Left lobe of liver (tissue), 2 donors: ENCODE measurements at places on chromosomes 5 and 9. TPM values are rescaled to one million over a fixed set of nuclear protein-coding genes. Genes with fewer than 3 reads are reported as not detected.

GRCh38 chr9:120935383-120935857, 8.8 kb upstream of the TRAF1 start:
- peak; percentile 99 for DNase-seq

- DNase-seq = no peak
Measured at GRCh38 chr5:15092801-15093200, 221.2 kb upstream of the ANKH start.

DNA sequence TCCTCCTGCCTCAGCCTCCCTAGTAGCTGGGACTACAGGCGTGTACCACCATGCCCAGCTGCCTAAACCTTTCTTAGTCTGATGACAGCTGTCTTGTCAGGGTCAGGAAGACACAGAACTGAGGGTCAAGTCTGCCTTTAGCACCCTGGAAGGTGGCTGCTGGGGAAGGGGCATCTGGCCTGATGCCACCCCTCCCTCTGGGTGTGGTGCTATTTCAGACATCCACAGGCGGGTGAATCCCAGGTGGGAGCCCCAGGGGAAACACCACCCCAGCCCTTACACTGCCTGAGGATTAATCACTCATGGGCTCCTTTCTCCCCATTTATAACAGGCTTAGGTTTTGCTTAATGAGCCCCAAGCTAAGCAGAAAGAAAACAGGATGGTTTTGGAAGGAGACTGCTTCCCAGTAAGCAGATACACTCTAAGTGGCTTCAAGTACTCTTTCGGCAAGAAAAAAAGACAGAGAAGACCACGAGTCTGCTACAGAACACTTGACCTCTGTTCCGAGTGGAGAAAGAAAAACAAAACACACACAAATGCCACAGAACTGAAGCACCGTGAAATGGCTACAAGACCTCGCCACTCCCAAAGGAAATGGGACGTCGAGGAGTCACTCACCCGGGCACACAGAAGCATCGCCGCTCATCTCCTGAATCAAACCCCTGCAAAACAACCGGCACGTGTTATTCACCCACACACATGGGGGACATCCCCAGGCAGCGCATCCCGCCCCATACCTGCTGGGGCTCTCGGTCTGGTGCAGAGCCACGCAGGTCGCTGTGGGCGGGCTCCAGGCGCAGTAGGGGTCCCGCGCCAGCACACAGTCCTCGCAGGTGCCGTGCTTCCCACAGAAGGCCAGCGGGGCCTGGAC, 62.4 kb downstream of the SECISBP2 start:
- no peak for DNase-seq

GRCh38 chr9:111659691-111660090, 1.7 kb upstream of the GNG10 start:
- DNase-seq = no peak

GRCh38 chr5:40988746-40989510, 79.6 kb downstream of the C7 start:
- no peak for DNase-seq

- DNase-seq = no peak
Measured at GRCh38 chr9:107972346-107972745, 482.8 kb upstream of the KLF4 start.

GRCh38 chr9:126342621-126343031, 16.0 kb downstream of the MVB12B start:
- peak; percentile 33 for DNase-seq

DNA sequence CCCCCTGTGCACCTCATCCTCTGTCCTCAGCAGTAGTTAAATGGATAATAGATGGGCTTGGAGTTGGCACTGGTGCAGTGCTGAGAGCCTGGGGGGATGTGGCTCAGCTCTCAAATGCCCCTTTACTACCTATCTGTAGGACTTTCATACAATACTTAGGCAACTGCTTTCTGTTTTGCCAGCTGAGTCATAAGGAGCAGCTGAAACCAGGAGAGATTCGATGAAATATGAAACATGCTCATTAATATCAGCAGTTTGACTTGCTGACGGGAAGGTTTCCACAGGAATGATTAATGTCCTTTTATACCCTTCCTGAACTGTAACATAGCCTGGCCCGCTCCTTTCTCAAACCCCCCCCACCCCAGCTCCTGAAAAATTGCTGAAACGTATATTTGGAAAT, 142.6 kb downstream of the SAXO1 start:
- no peak for DNase-seq

- peak; percentile 21 for DNase-seq
Measured at GRCh38 chr5:2187687-2188086, 305.0 kb upstream of the IRX4 start.

DNA sequence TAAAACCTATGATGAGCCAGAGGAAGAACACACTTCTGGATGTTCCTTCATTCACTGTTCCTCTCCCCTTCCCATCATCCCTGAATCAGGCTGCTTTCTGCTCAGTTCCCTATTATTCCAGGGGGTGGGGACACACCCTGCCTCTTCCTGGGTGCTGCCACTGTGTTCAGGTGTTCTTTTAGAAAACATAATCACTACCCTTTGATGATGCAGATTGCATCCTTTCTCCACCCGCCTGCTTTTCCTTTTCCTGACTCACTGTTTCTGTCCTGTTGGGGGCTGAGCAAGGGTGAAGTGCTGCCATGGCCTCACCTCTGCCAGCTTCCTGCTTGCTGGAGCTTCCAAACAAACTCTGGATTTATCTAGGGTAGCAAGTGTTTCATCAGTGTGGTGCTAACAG, 331.9 kb upstream of the GRIA1 start:
- DNase-seq = no peak

GRCh38 chr5:172878585-172878932, 44.5 kb downstream of the ERGIC1 start:
- DNase-seq = no peak

- DNase-seq = no peak
Measured at GRCh38 chr5:88939300-88939699, 56.3 kb upstream of the MEF2C start.

- DNase-seq = no peak
Measured at GRCh38 chr9:69389437-69389995, 64.5 kb downstream of the ENTREP1 start.

GRCh38 chr5:14265570-14265969, 122.4 kb downstream of the TRIO start:
- DNase-seq = no peak

- no peak for DNase-seq
Measured at GRCh38 chr5:110463106-110463505, 263.4 kb downstream of the TMEM232 start.

DNA sequence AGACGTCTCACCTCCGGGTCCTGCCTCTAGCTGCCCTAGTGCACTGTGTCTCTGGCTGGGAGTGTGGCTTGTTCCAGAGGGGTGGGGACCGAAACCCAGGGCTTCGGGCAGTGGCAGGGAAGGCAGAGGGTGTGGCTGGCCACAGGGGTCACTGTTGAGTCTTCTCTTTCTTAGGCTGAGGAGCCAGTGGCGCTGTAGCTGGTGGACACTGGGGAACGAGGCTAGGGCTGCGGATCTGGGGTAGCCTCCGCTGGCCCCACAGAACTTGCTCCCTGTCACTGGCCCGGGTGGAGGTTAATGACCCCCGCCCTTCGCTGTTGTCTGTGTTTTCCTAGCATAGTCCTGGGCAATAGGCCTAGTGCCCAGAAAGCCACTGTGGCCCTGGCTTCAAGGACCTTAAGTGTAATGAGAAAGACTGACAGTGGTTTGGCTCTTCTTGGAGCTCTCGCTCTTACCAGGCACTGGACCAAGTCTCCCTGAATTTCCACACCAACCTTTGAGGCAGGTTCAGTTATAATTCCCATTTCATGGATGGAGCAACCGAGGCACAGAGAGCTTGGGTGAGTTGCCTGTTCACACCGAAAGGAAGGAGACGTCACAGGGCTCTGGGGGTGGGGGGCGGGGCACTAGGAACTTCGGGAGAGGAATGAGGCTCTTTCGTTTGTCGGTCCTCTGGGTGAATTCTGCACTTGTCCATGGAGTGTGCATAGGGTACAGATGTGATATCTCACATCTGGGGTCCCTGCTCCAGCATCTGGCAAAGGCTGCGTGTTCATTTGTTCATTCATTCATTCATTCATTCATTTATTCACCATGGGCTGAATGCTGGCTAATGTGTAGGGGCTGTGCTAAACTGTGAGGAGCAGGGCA, 4.8 kb upstream of the IER5L start:
- no peak for DNase-seq

GRCh38 chr5:123000731-123001130, 35.8 kb downstream of the PPIC start:
- DNase-seq = no peak

DNA sequence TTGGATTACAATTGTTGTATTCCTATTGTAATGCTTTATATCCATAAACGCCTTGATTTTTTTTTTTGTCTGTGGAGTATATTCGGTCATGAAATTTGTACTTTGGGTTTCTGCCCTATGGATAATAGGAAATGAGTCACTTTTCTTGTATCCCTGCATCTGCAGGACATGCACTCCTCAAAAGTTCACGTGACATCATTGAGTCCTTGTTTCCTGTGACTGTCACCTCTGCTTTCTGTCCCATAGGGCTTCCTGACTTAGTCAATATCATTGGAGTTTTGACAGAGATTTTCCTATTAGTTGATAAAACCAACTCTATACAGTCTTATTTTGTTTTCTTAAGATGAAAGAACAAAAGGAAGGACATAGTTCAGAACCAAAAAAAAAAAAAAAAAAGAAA, 356.3 kb downstream of the MAT2B start:
- DNase-seq = no peak

GRCh38 chr9:99555792-99556191, 265.9 kb upstream of the NR4A3 start:
- no peak for DNase-seq

DNA sequence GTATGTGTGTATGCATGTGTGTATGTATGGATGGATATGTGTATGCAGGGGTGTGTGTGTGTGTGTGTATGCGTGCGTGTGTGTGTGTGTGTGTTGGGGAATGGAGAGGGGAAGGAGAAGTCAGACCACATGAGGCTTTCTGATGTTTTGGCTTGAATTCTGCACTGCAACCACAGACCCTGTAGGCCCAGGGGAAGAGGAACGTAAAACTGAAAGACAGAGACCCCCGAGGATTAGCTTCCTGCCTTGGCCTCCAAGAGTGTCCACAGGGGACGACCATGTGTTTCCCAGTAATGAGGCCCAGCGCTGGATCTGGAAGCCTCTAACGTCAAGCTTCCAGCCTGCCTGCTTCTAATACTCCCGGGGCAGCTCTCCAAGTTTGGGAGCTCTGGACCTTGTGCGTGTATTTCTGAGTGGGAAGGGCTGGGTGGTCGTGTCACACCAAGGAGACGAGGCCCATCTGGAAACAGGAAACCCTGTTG, 5.8 kb downstream of the DCANP1 start:
- peak; percentile 28 for DNase-seq

DNA sequence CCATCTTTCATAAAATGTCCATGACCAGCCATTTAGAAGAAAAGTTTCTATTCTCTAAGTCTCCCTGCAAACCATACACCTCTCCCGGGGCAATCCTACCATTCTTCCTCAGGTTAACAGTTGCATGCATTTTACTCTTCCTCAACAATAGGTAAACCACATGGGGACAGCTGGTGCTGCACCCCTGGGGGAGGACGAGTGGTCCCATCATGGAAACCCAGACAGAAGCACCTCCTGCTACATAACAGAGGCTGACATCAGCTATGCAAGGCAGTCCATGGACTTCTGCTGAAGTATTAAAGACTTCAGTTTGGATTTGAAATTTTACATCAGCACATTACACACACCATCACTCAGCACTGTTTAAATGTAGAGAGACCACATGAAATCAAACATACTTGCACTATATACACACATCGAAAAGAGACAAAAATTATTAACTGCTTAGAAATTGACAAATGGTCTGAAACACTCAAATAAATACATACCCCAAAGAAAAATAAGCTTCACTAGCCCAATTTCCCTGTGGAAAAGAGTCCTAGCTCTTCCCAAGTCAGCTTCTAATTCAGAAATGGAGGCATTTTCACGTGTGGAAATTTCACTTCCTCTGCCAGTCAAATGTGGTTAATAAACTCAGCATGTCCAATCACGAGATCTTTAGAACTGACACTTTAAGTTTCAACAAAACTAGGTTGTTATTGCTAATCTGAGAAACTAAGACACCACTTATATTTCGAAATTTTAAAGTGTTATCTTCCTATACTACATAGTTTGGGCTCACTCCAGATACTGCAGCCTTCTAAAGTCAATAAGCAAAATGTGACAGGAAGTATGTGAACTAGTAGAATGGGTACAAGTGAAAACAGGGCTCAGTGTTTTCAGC, 173.4 kb downstream of the ROR2 start:
- no peak for DNase-seq

Gene SPZ1
- not detected for total RNA-seq

Gene TPPP
- total RNA-seq = 4.1 TPM

Gene CAMK4
- total RNA-seq = 2.7 TPM

Gene TXNDC8
- total RNA-seq = not detected

Gene SPINK4
- not detected for total RNA-seq

Gene AGPAT2
- total RNA-seq = 213 TPM

Gene C1QTNF3
- total RNA-seq = 1.9 TPM

Gene SV2C
- not detected for total RNA-seq

Gene ECM2
- total RNA-seq = 21.0 TPM

Gene SPINK6
- not detected for total RNA-seq

Gene FABP6
- total RNA-seq = not detected

Gene PSD2
- total RNA-seq = 0.08 TPM

Gene PCDHA9
- total RNA-seq = not detected
